ENCODE measurements at places on chromosomes 16 and 17. TPM values are rescaled to one million over a fixed set of nuclear protein-coding genes. Genes with fewer than 3 reads are reported as not detected.

DNA sequence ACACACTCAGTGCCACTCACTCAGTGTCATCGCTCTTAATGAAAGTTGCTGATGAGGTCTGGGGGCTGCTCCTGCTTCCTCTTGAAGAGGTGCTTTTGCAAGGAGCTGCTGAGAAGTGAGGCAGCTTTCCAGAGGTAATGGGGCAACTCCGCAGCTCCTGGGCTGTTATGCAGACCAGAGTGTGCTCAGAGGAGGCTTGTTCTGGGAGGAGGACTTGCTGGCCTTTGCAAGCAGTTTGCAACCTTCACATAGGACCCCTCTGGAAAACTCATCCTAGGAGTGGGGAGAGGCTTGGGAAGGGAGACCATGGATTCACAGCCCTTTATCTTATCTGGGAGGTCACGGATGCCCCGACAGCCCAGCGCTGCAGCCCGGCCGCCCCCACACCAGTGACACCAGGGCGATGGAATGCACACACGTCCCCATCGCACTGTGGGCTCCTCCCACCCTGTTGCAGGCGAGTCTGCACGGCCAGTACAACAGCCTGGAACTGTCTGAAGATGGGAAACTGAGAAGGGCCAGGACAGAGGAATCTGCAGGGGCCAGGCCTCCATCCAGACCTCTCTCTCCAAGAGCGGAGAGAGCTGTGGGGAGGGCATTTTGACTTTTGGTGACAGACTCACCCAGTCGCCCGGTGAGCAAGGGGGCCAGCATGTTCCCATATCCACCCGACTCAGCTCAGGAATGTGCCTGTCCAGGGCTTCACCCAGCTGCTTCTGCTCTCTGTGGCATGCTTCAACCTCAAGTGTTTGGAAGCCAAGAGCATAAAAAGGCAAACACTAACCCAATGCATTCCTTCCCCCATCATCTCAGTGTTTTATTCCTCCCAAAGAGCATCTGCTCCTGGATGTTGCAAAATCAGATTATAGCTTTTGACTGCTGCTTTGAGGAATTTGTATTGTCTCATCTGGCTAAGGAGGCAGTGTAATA, 78.6 kb upstream of the ZNF469 start:
- no peaks in the 10 kb centered on the region for H3K27me3 ChIP-seq
- no peaks in the 10 kb centered on the region for H3K36me3 ChIP-seq
- no peaks in the 10 kb centered on the region for H3K4me1 ChIP-seq

The KLHL10 gene
- not detected for polyA plus RNA-seq

- H3K27ac ChIP-seq = peak overlapping the region; percentile 41
- no peak overlapping the region for H3K4me3 ChIP-seq
- H3K36me3 ChIP-seq = peaks cover 7% of the 10 kb centered on the region
- peaks cover 32% of the 10 kb centered on the region for H3K4me1 ChIP-seq
These were observed 54.4 kb upstream of the PABPN1L start for GRCh38 chr16:88920618-88921590.

GRCh38 chr16:55828680-55829079, 4.2 kb downstream of the CES1 start:
- H3K4me1 ChIP-seq = peaks cover 16% of the 10 kb centered on the region
- H3K27me3 ChIP-seq = peaks cover 3% of the 10 kb centered on the region
- H3K4me3 ChIP-seq = no peak overlapping the region
- no peak overlapping the region for H3K27ac ChIP-seq

DNA sequence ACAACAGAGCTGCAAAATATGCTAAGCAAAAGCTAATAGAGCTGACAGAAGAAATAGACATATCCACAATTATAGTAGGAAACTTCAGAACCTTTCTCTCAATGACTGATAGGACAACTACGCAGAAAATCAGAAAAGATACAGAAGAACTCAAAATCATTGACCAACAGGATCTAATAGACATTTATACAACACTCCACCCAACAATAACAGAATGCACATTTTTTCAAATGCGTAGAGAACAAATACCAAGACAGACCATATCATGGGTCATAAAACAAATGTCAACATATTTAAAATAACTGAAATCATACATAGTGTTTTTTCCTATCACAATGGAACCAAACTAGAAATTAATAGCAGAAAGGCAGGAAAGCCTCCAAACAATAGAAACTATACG, 237.4 kb downstream of the C16orf78 start:
- no peaks in the 10 kb centered on the region for H3K27me3 ChIP-seq
- no peaks in the 10 kb centered on the region for H3K4me1 ChIP-seq
- H3K4me3 ChIP-seq = no peak overlapping the region
- H3K36me3 ChIP-seq = no peaks in the 10 kb centered on the region

The MYH3 gene
- 0.13 TPM for polyA plus RNA-seq

The RUSF1 gene
- polyA plus RNA-seq = 10.3 TPM

DNA sequence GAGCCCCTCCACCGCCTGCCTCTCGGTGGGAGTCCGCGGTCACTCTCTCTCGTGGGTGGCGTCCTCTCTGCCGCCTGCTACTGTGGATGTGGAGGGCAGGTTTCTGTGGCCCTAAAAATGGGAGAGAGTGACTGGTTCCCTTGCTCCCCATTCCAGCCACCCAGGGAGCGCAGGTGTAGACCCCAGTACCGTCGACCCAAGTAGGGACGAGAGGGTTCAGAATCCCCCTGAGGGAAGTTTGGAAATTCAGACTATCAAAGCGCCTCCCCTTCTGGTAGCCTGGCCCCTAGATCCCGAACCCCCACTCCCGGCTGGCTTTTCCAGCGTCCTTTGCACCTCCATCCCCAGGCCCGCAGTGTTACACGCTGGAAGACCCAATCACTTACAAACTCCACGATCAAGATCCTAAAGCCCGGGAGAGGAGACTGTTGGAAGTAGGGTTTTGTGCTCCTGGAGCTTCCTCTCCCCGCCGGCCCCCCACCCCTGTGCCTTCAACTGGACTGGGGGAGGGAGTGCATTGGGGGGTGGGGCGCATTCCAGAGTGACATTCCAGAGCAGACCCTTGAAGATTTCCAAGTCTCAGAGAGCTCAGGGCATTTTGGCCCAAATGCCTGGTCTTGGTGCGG, 991 bp downstream of the GPRC5C start:
- peaks cover 22% of the 10 kb centered on the region for H3K4me1 ChIP-seq
- DNase-seq = no peak
- no peak overlapping the region for H3K4me3 ChIP-seq
- H3K27ac ChIP-seq = no peak overlapping the region

DNA sequence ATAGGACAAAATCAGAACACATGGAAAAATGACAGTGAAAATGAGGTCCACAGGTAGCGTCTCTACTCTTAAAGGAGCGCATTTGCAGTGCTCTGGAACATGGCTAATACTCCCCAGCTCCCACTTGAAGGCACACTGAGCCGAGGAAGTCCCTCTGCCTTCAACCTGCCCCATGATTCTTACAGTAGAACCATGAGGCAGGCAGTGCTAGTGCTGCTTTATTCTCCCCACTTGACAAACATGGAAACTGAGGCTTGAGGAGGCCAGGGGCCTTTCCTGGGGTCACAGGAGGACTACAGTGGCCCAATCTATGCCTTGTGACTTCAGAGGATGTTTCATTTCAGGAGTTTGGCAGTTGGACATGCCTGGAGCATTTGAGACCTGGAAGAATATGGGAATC, 244.1 kb upstream of the MAF start:
- no peaks in the 10 kb centered on the region for H3K36me3 ChIP-seq
- H3K4me1 ChIP-seq = no peaks in the 10 kb centered on the region
- H3K4me3 ChIP-seq = no peak overlapping the region
- DNase-seq = no peak
- H3K27me3 ChIP-seq = no peaks in the 10 kb centered on the region

All from CD14-positive monocyte (primary cell).